ENCODE measurements at places on chromosomes 4 and X. TPM values are rescaled to one million over a fixed set of nuclear protein-coding genes. Genes with fewer than 3 reads are reported as not detected.

AR gene
- 0.25 TPM for total RNA-seq

FGFBP2 gene
- not detected for total RNA-seq

GRCh38 chrX:112068430-112068829, 14.1 kb downstream of the TRPC5 start:
- DNase-seq = no peak

DNA sequence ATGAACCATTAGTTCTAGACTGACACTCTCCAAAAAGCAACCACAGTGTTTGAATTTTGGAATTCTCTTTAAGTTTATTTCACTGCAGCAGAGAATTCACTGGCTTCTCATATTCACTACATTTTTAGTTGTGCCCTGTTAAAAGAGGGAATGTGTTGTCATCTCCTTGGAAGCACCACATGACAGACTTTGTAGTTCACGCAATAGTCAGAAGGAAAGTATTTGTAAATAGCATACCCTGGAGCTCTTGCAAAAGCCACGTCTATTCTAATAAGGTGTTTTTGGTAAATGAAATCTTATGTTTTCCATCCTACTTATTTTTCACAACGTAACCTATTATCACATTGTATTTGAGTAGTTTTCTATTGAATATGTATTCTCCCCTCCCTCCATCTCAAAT, 25.8 kb downstream of the DOCK11 start:
- DNase-seq = no peak

DNA sequence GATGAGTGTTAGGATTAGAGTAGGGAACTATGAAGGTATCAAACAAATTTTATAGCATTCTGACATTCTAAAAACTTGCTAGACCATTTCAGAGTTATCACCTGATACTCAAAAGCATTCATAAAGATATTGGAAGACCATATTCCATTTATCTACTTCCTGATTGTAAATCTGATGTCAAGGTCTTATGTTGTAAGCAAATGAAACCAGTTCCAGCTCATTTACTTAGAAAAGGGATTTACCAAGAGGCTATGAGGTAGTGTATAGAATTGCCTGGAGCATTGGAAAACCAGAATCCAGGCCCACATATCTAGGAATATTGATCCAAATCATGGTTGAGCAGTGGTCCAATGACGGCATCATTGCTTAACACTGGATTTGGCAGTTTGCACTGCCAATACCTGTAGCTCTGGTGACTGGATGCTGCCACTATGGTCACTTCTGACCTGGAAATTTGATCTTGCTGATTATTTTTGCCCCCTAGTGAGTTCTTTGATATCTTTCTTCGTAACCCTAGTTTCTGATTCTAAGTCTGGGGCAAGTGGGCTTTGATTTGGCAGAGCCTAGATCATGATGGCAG, 25.4 kb downstream of the ARFIP1 start:
- DNase-seq = no peak

- DNase-seq = no peak
Measured at GRCh38 chr4:135368831-135369230, 1167.2 kb upstream of the PABPC4L start.

DNA sequence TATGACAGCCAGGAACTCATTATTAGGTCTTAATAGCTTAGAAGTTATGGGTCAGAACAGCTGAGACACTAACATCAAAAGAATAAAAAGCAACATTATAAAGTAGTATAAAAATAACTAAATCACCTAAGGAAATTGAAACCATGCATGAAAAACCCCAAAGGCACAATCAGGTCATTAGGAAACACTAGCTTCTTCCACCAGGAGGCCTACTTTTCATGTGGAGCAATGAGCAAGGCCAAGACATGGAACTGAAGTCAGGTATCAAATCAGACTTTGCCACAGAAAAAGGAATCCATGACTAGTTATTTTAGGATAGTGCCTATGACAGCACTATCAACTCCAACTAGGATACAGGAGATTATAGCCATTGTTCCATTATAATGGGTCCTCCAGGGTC, 7.9 kb downstream of the HUWE1 start:
- DNase-seq = peak; percentile 43

All from Karpas-422 (cell line).